ENCODE measurements at places on chromosomes 16 and 17.

DNA sequence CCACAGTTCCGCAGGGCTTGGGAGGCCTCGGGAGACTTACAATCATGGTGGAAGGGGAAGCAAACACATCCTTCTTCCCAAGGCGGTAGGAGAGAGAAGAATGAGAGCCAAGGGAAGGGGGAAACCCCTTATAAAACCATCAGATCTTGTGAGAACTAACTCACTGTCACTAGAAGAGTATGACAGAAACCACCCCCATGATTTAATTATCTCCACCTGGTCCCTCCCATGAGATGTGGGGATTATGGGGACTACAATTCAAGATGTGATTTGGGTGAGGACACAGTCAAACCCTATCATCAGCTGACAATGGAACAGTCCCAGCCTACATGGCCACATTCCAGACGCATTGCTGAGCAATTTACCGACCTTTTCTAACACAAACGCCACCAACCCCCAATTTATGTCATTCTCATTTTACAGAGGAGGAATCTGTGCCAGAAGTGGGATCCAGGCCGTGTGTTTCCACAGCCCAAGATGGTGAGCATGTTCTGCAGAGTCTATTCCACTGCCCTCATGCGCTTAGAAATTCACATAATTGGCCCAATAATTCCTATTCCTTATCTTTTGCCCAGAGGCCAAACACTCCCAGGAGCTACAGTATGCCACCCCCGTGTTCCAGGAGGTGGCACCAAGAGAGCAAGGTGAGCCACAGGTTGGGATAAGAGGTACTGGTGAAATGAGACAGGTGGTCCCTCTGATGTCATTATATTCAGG is 17.3 kb downstream of the MILR1 start:
- DNase-seq, result no peak

GRCh38 chr16:79628501-79628975 is 28.0 kb upstream of the MAF start:
- DNase-seq, result peak; percentile 69

GRCh38 chr17:76812263-76812662 is 55.9 kb upstream of the MGAT5B start:
- DNase-seq, result peak; percentile 21

- no peak for DNase-seq
Observed at GRCh38 chr17:72405662-72406230, 284.9 kb downstream of the SOX9 start.

DNA sequence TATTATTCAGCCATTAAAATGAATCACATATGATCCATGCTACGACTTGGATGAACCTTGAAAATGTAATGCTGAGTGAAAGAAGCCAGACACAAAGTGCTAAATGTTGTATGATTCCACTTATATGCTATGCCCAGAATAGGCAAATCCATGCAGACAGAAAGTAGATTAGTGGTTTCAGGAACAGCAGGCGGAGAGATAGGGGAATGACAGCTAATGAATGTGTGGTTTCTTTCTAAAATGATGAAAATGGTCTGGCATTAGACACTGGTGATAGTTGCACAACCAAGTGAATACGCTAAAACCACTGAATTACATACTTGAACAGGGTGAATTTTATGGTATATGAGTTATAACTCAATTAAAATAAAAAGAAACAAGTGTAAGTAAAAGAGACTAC is 121.8 kb upstream of the NOG start:
- DNase-seq, result peak; percentile 34

GRCh38 chr17:74499992-74500391 is 31.3 kb downstream of the CD300LB start:
- no peak for DNase-seq

- peak; percentile 37 for DNase-seq
Observed at GRCh38 chr16:13307255-13307654, 405.9 kb downstream of the SHISA9 start.

GRCh38 chr16:53523971-53524548 is 21.1 kb upstream of the AKTIP start:
- DNase-seq, result no peak

DNA sequence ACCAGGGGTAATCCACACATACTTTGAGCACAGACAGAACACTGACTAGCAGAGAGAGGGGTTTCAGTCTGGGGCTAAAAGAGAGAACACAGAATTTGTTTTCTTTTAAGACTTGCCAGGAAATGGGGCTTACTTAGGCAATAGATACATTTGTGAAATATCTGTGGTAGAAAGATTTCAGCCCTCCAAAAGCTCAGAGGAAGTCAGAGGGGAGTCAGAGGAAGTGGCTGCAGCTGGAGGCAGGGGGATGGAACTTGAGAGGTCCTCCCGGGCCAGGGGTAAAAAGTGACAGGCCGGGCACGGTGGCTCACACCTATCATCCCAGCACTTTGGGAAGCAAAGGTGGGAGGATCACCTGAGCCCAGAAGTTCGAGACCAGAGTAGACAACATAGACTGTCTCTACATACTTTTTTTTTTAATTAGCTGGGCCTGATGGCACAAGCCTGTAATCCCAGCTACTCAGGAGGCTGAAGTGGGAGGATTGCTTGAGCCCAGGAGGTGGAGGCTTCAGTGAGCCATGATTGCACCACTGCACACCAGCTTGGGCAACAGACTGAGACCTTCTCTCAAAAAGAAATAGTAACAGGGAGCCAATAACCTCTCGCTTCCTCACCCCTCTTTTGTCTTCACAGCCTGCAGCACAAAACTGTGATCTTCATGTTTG is 49.9 kb downstream of the NLRC5 start:
- peak; percentile 92 for DNase-seq

- no peak for DNase-seq
Observed at GRCh38 chr16:31271621-31272190, 11.9 kb downstream of the ITGAM start.

DNA sequence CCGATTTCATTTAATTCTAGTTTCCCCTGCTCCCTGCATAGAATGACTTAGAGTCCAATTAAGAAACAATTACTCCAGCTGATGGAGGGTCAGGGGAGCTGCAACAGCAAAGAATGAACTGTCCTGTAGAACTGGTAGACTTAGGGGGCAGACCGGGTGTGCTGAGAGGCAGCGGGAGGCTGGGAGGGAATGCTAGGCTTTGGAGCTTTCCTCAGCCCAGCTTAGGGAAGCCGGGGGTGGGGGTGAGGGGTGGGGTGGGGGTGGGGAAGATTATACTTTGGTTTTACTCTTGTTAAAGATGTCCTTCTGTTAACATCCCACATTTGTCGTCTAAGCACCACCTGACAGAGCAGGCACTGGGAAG is 458.6 kb upstream of the ASIC2 start:
- DNase-seq, result no peak

DNA sequence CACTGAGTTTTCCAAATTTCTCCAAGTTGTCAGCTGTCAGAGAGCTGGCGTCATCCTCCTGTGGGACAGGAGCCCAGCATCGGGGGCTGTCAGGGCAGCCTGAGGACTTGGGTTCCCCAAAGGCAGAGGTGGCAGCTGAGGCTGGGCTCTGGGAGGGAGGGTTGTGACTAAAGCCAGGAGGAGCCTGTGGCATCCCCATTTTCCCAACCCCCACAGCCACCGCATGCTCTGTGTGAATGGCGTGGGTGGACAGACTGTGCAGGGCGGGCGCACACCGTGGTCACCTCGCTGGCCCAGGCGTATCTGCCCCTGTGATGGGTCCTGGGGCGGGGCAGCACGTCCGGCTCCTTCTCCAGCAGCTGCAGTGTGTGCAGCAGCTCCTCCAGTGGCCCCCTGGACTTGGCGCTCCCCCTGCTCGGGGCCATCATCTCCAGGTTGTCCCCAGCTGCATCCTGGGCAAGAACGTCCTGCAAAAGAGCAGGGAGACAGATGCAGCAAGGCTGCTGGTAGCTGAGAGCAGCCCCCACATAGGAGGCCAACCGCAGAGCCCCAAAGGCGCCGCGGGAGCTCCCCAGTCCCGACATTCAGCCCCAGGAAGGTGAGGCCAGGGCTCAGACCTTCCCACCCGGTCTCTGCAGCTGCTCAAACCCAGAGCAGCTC is 24.8 kb downstream of the CEP131 start:
- no peak for DNase-seq

DNA sequence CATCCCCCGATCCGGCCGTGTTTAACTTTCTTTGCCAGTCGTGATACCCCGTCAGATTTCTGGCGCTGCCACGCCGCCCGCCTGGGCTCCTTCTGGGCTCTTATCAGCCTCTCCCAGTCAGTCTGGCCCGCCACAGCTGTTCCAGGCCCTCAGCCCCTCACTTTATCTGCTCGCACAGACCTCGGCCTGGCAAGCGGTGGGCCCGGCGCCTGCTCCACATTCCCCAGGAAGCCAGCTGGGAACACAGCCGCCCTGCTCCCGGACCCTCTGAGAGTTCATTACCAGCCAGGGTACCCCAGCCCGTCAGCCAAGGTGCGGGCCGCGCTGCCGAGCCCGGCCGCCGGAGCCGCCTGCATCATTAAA is 157.5 kb downstream of the ZNF423 start:
- DNase-seq, result no peak

- no peak for DNase-seq
Observed at GRCh38 chr16:55033225-55034156, 102.8 kb downstream of the IRX5 start.

- DNase-seq, result no peak
Observed at GRCh38 chr16:13289515-13289914, 388.1 kb downstream of the SHISA9 start.

DNA sequence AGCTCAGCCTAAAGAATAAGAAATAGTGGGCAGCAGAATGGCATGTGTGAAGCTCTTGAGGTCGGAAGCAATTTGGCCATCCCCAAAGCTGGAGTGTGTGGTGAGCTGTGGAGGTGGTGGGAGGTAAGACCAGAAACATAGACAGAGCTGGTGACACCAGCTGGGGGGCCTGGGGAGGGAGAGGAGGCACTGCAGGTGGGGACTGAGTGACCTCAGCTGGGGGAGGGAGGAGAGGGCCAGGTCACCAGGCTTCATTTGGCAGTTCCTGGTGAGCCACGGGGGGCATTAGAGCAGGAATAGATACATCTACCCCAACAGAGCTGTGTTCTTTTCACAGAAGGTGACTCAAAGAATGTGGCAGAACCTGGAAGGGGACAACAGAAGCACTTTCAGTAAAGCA is 31.9 kb downstream of the WFDC1 start:
- no peak for DNase-seq

DNA sequence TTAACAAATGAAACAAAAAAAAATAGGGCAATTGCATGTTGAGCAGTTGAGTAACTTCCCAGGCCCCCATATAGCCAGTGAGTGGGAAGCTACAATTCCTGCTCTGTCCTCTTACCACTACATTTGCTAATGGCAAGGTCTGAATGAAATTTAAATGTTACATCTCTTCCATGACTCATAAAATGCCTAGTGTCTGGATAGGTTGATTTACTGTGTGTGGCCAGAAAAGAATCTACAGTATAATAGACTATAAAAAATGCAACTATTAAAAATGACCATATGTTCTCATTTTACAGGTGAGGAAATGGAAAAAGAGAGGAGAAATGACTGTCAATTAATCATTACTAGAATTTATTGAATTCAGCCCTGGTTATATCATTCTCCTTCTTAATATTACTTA is 1199.3 kb downstream of the CDH11 start:
- DNase-seq, result no peak

DNA sequence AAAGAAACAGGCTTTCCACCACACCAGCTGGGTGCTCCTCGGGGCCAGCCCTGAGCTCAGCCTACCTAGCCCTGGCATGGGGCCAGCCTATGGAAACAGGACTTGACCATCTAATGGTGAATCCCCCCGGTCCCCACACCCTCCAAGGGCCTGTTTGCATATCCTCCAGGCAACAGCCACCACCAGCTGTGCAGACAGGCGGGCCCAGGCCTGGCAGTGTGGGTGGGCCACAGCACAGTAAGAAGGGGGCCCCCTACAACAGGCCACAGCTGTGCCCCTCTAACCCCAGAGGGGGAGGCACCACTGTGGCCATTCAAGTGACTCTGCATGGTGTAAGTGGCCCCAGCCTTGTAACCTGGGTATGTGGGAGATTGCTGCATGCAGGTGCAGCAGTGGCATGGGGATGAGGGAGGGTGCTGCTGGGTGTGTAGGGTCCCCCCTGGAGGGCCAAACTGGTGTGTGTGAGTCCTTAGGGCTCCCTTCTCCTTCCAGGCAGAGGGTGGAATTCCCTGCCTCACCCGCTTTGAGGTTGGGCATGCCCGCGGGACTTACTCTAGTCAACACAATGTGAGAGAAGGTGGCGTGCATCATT is 148.2 kb downstream of the C16orf78 start:
- no peak for DNase-seq

DNA sequence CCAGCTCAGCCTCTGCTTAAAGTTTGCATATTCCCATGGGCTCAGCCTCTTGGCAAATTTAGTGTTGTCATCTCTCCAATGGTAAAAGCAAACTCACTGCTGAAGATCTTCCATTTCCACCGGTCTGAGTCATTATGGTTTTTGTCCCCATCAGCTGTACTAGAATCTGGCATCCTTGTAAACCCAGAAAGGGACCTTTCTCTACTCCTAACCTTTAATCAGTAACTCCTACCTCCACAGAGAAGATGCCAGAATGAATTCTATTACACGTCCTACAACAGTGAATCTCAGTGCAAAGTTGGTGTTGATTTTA is 45.8 kb downstream of the ZNF652 start:
- DNase-seq, result no peak

DNA sequence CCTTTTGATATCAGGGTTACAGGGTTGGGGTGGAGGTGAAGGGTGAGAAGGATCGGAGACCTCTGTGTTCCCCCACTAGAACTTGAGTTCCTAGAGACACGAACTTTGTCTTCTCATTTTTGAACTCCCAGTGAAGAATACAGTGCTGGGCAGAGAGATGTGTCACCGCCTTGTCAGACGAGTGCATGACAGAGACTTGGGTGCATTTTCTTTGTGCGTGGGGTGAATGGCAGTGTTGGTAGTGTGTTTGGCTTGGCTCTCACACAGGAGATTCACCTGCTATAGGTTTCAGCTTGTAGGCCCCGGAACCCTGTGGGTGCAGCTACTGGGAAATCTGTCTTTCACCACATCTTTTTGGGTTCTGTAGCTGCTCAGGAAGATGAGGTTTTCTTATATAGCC is 40.0 kb upstream of the CCR7 start:
- no peak for DNase-seq

DNA sequence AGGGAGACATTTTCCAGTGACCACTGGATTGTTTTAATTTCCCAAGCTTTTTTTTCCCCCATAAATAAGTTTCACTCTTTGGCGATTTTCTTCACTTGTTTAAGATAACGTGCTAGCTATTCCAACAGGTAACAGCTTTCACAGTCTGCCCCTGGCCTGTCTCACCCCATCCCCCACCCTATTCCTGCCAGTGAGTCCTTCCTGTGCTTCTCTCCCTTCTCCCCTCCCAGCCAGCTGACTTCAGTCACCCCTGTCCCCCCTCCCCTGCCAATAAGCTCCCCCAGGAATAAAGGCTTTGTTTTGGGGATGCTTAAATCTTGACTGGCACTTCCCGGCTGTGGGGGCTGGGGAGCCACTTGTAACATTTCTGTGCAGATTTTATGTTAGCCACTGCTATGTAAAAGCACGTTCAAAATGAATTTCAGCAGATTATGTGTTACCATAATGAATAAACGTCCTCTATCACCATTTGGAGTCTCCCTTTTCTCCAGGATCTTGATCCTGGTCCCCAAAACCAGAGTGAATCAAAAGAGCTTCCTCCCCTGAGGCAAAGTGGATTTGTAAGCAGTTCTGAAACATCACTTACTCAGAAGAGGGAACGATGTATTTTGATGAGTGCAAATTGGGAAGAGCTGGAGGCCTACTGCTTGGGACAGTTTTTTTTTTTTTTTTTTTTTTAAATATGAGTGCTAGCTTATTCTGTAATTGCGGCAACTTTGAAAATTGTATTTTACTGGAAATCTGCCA is 58.2 kb downstream of the IGF2BP1 start:
- DNase-seq, result no peak

GRCh38 chr17:9937241-9937761 is 32.2 kb upstream of the RCVRN start:
- DNase-seq, result peak; percentile 30

GRCh38 chr17:28494445-28495188 is 11.5 kb upstream of the FOXN1 start:
- DNase-seq, result peak; percentile 62

- DNase-seq, result no peak
Observed at GRCh38 chr16:72711823-72712222, 336.1 kb downstream of the ZFHX3 start.
